Hematopoietic multipotent progenitor cell treated with erythropoietin and hydrocortisone succinate and interleukin-3 and kit ligand, for 6 days (in vitro differentiated cells): ENCODE measurements at places on chromosomes 1 and 21.

DNA sequence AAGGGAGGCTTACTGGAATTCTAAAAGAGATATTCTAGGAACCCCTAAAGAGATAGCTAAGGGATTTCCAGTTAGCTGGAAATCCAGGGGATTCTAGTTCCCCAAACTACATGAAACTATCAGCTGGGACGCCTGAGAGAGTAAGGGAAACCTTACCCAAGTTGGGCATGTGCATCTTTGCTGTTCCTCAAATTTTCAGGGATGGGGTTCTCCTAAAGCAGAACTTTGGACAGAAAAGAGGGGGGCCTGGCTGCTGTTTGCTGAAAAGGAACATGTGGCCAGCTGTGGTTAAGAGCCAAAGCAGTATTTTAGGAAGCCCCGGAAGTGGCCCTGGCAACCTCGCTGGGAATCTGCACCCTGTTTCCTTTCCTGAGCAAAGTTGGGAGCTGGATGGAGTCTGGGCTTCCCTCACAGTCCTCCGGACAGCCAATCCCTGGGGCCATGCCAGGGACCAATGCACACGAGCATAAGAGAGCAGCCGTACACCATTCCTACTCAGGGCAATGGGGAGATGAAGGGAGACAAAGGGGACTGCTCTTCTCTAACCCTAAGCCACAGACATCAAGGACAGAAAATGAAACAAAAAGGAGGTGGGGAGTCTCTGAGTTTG lies 154.3 kb downstream of the PLXNA2 start:
- DNase-seq = no peak

DNA sequence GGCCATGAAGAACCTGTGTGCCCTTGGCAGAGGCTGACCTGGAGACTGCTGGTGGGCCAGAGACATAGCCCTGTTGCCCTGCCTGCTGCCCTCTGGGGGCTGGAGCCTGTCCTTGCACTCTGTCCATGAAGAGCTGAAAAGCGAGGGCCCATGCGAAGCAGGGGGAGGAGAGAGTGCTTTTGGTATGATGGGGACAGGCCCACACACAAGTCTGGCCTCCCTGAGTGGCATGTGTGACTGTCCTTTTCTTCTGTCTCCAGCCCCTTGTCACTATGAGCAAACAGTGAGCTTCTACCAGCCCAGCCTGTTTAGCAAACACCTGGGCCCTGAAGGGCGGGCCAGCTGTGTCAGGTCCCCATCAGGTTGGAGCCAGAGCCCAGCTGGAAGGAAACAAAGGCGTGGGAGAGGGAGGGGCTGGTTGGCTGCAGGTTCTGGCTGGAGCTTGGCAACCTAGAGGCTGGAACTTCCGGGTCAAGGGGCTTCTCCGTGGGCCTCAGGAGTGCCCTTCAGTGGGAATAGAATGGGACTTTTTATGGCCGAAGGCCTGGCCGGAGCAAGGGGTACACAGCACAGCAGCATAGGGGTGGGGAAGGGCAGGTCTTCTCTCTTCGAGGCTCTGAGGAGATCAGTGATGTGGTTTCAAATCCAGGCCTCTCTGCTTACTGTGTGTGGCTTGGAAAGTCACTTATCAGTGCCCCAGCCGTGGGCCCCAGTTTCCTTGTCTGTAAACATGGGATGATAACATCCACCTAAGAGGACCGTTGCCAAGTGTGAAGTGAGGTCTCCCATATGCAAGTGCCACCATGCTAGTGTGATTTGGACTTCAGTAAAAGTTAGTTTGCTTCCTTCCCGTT lies 14.3 kb downstream of the QSOX1 start:
- peak; percentile 77 for DNase-seq

GRCh38 chr1:28516518-28516956 lies 10.7 kb downstream of the RCC1 start:
- peak; percentile 43 for DNase-seq

DNA sequence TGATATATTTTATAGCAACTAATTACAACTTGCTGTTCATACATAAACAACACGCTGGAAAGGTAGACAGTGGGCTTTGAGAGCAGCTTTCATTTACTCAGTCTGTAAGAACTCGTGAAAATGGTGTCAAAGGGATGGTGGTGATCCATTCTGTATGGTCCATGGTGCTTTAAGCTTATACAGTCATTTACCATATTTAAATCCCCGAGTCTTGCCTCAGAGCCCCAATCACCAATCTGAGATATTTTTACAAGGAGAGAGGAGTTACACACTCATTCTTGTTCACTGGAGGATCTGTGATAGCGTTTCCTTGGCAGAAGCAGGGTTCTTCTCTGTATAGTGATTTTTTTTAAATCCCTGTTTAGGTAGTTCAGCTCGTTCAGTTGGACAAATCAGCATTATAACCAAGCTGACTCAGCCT lies 694.6 kb downstream of the USP25 start:
- no peak for DNase-seq

DNA sequence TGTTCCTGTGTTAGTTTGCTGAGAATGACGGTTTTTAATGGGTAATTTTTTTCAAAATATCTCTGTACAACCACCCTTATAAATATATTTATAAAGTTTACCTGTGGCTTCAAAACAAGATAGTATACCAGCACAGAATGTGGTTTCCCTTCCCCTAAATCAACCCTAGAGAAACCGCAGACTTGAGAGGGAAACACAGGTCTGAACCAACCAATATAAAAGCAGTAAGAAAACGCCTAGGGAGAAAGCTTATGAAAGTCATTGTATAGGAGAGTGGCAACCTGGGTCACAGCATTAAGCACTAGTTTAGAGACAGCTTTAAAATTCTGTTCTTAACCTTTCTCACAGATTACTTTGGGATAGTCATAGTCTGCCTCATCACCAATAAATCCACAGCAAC lies 180.6 kb upstream of the LHX8 start:
- DNase-seq = no peak

DNA sequence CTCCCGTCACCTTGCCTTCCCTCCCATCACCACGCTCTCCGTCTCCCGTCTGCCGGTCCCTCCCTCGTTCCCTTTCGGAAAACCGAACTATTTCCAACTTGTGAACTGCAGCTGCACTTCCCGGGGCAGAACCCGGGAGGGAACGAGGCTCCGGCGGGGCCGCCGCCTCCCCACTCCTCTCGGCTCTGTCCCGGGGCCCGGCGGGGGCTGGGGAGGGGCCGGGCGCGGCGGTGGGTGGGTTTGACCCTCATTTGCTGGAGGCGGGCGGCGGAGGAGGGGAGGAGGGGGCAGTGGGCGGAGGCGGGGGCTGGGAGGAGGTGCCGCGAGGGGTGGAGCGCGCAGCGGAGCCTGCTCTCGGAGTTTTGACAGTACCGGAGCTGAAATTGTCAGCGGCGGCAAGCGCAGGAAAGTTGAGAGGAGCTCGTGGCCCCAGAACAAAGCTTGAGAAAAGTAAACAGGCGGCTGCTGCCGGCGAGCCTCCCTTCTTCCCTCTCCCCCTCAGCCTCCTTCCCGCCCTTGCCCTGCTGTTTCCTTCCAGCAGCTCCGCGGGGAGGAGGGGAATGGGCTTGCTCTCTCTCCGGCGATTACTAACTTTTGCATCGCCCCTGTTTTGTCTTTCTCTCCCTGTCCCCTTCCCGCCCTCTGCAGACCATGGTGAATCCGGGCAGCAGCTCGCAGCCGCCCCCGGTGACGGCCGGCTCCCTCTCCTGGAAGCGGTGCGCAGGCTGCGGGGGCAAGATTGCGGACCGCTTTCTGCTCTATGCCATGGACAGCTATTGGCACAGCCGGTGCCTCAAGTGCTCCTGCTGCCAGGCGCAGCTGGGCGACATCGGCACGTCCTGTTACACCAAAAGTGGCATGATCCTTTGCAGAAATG lies 2.9 kb downstream of the LMO4 start:
- peak; percentile 68 for DNase-seq

DNA sequence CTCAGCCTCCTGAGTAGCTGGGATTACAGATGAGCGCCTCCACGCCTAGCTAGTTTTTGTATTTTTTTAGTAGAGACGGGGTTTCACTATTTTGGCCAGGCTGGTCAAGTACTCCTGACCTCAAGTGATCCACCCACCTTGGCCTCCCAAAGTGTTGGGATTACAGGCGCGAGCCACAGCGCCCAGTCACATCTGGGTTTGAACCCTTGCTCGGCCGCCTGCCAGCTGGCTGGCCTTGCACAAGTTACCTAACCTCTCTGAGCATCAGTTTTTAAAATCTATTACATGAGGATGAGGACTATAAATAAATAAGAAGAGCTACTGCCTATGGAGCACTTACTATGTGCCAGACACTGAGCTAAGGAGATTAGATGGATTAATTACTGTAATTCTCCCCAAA lies 17.7 kb upstream of the PADI2 start:
- no peak for DNase-seq

- no peak for DNase-seq
Measured at GRCh38 chr21:31255896-31256295, 88.2 kb downstream of the TIAM1 start.

GRCh38 chr1:16203550-16203949 lies 8.9 kb downstream of the ARHGEF19 start:
- no peak for DNase-seq

- no peak for DNase-seq
Measured at GRCh38 chr1:3828391-3828790, 28.6 kb downstream of the CEP104 start.

- DNase-seq = no peak
Measured at GRCh38 chr1:18798946-18799345, 60.5 kb downstream of the TAS1R2 start.

DNA sequence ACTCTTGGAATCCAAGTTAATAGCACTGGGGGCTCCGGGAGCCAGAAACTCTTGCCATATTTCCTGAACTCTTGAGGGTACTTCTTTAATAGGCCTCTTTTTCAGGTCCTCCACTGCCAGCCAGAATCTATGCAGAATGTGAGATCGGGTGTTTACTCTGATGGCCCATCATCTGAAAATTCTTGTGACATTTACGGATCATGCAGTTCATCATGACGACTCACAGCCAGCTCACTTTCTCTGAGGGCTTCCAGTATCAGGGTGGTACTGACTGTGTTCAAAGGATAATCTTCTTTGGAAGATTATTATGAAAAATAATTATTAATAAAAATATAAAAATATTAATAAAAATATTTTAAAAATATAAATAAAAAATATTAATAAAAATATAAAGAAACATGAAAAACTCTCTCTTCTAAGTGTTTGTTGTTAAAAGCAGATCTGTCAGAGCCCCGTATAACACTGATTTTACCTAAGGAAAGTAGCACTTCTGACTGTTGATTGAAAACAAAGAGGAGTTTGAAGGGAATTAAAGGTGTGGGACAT lies 194.3 kb upstream of the GREM2 start:
- DNase-seq = no peak

DNA sequence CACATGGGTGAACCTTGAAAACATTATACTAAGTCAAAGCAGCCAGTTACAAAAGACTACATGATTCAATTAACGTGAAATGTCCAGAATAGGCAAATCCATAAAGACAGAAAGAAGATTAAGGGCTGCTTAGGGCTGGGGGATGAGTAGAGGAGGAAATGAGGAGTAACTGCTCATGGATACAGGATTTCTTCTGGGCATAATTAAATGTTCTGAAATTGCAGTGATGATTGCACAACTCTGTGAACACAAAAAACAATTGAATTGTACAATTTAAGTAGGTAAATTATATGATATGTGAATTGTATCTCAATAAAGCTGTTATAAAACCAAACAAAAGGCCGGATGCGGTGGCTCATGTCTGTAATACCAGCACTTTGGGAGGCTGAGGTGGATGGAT lies 52.2 kb downstream of the RERE start:
- DNase-seq = no peak

GRCh38 chr21:44636209-44637017 lies 743 bp upstream of the KRTAP10-10 start:
- no peak for DNase-seq

DNA sequence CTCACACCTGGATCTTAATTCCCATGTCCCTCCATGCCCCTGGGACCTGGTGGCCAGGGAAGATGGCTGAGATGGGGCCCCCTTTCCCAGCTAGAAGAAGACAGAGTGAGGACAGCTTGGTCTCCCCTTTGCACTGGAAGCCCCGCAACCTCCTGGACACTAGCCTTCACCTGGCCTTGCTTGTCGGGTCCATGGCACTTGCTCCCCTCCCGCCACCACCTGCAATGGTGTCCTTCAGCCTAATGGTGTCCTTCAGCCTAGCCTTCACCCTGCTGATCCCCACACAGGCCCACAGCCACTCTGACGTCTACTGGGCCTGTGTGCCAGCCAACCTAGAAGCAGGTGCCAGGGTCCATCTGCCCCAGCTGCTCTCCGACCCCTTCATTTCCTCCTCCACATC lies 45.9 kb upstream of the EDN2 start:
- DNase-seq = no peak

DNA sequence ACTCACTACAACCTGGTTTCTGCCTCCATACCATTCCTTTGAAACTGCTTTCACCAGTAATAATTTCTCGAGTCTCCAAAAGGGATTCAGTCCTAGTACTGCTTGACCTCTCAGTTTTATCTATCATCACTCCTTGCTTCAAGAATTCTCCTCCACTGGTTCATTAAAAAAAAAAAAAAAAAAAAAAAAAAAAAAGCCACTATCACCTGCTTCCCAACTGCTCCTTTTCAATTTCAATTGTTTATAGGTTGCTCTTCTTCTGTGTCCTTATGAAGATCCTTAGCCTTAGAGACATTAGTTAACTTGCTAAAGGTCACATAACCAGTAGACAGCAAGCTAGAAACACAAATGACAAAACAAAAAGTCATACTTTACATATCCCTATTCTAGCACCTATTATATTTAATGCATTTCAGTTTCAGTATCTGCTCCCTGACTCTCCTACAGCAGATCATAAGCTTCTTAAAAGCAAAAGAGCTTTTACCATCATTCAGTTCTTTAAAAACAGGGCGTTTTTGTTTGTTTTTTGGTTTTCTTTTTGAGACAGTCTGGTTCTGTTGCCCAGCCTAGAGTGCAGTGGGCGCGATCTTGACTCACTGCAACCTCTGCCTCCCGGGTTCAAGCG lies 7.1 kb downstream of the NRDC start:
- no peak for DNase-seq

DNA sequence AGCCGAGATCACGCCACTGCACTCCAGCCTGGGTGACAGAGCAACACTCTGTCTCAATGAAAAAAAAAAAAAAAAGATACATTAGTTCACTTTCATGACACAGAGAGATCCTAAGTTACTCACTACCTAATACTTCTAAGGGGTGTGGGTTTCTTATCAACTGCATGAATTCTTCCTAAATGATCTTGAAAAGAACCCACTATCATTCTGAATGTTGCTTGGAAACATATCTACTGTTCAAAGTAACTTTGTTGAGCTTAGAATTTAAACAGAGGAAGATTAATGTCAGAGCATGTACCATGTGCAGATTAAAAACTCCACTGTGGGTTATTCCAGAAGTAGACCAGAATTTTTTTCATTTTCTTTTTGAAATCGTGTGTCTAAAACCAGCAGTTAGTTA lies 241.5 kb downstream of the LTN1 start:
- DNase-seq = no peak

- DNase-seq = no peak
Measured at GRCh38 chr1:87979079-87979478, 650.4 kb downstream of the LMO4 start.
